Peyer's patch (tissue), 4 donors: ENCODE measurements at places on chromosomes 12 and 14. TPM values are rescaled to one million over a fixed set of nuclear protein-coding genes. Genes with fewer than 3 reads are reported as not detected.
A peak's percentile ranks its signal among the peaks of the same experiment; 100 is the strongest.

CRIP1 gene
- total RNA-seq: 239 TPM

DNA sequence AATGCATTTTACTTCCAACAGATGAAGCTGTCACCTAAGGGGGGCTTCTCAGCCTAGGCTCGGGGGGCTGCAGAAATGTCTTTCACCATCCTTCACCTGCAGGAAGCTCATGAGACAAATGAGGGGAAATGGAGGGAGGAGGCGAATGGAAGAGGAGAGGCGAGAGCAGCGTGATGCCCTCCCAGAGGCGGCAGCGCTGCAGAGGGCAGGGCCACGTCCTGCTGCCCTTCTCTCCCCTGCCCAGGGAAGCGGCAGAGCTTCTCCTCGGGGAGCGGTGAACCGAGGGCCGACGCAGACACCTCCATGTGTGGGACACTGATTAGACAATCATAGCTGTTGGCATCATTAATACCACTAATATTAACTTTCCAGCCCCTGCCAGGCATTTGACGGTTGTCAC lies 78.3 kb downstream of the SERPINA3 start:
- H3K4me3 ChIP-seq: no peak overlapping the region
- no peaks in the 10 kb centered on the region for H3K36me3 ChIP-seq
- no peak overlapping the region for H3K27ac ChIP-seq
- DNase-seq: no peak

DNA sequence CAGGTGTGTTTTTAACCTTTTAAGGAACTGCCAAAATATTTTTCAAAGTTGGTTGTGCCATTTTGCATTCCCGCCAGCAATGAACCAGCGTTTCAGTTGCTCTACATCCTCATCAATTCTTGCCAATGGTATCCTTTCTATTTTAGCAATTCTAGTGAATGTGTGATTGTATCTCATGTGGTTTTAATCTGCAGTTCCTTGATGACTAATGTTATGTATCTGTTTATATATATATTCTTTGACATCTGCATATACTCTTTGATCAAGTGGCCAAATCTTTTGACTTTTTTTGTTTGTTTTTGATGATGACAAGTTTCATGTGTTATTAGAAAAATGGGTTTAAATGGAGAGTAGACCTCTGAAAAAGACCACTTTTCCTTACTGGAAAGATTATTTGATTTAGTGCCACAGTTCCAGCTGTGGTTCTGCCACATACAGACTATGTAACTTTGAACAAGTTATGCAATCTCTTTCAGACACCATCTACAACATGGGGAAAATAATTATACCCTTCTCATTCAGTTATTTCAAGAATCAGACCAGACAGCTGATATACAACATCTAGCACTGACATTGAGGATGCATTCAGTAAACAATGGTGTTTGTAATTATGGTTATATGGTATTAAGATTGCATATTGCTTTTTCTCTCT lies 146.3 kb upstream of the CNOT2 start:
- DNase-seq: no peak
- H3K27ac ChIP-seq: no peak overlapping the region
- no peaks in the 10 kb centered on the region for H3K36me3 ChIP-seq
- no peak overlapping the region for H3K4me3 ChIP-seq

GRCh38 chr12:28555748-28556147 lies 365.5 kb downstream of the CCDC91 start:
- no peak overlapping the region for H3K4me3 ChIP-seq
- H3K27ac ChIP-seq: no peak overlapping the region
- no peaks in the 10 kb centered on the region for H3K4me1 ChIP-seq

DNA sequence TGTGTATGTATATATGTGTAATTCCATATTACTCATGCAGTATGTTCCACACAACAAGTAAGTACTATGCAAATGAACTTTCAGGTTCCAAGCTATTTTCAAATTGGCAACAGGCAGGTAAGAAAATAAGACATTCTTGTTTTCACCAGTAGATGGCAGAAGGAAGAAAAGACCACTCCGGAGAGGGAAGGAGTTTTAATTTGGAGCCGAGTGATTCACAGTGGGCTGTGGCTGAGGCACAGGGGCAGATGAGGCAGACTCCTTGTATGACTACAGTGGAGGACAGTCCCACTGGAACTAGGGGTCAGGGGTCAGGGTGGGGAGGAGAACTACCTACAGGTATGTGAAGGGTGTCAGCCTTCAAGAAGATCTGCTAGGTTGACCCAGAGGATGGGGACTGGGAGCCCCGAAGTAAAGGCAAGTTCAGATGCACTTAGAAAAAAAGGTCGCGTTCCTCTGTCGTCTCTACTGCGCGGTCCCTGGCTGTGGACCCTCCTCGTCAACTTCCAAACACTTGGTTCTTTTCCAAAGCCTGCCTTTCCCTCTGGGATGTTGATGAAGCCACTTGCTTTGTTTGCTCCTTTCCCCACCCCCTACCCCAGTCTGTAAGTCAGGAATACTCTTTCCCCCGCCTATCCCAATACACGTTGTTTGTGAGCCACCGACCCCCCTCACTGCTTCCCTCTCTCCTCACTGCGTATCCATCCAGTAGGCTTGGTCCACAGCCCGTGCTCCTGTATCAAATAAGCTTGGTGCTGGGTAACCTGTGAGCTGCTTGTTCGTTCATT lies 24.1 kb downstream of the DDX47 start:
- H3K27me3 ChIP-seq: no peaks in the 10 kb centered on the region
- peak; percentile 81 for DNase-seq
- no peak overlapping the region for H3K27ac ChIP-seq
- no peak overlapping the region for H3K4me3 ChIP-seq
- peaks cover 8% of the 10 kb centered on the region for H3K4me1 ChIP-seq

GRCh38 chr14:89107626-89108025 lies 283.2 kb downstream of the TTC8 start:
- H3K27me3 ChIP-seq: no peaks in the 10 kb centered on the region
- no peaks in the 10 kb centered on the region for H3K36me3 ChIP-seq
- DNase-seq: no peak
- no peaks in the 10 kb centered on the region for H3K4me1 ChIP-seq
- no peak overlapping the region for H3K4me3 ChIP-seq
- H3K27ac ChIP-seq: no peak overlapping the region

GRCh38 chr14:105061428-105062047 lies 3.7 kb downstream of the GPR132 start:
- DNase-seq: peak; percentile 79
- H3K27me3 ChIP-seq: no peaks in the 10 kb centered on the region
- peak overlapping the region; percentile 95 for H3K27ac ChIP-seq
- H3K36me3 ChIP-seq: no peaks in the 10 kb centered on the region

DNA sequence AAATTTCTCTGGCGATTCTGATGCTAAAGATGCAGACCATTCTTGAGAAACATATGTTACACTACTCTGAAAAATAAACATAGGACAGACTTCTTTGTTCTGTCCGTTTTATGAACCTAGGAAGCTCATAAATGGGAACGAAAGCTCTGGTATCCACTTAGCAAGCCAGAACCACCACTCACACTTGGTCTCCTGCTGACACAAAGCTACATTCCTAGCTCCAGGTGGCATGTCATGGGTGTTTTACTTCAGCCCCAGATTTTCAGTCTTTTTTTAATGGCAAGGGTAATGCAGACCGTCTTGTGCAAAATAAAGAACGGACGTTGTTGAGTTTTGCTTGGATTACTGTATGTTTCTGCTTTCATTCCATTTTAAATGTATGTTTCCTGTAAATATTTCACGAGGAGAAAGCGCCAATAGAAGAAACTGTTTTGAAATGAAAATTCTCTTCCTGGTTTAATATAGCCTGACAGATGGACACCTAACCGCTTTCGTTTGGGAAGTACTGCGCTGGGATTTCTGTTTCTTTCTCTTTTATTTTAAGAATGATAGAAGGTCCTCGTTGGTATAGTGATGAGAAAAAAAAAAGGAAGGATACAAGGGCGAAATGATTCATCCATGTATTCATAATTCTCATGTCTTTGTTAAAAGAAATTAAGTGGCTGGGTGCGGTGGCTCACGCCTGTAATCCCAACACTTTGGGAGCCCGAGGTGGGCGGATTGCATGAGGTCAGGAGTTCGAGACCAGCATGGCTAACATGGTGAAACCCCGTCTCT lies 871 bp upstream of the COQ5 start:
- H3K4me3 ChIP-seq: peak overlapping the region; percentile 89
- no peaks in the 10 kb centered on the region for H3K36me3 ChIP-seq
- peak overlapping the region; percentile 90 for H3K27ac ChIP-seq
- H3K27me3 ChIP-seq: no peaks in the 10 kb centered on the region
- H3K4me1 ChIP-seq: no peaks in the 10 kb centered on the region

- no peaks in the 10 kb centered on the region for H3K27me3 ChIP-seq
- H3K4me1 ChIP-seq: no peaks in the 10 kb centered on the region
- H3K4me3 ChIP-seq: no peak overlapping the region
- no peak overlapping the region for H3K27ac ChIP-seq
- H3K36me3 ChIP-seq: no peaks in the 10 kb centered on the region
Observed at GRCh38 chr14:45811155-45811554, 558.2 kb upstream of the MIS18BP1 start.

DNA sequence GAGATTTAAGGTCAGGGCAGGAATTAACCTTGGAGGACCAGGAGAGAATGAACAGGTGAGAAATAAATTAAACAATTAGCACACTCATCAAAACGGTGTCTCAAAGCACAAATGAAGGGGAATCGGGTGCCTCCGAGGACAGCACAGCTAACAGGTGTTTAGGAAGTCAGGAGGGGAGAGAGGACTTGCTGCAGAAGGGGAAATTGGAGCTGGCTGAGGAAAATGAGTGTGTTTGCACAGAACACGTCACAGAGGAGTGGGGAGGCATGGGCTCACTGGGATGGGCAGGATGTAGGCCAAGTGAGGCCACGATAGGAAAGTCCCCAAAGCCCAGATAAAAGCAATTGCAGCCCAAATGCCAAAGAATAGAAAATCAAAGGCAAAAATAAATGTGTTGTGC lies 121.7 kb downstream of the ZNF664 start:
- no peaks in the 10 kb centered on the region for H3K36me3 ChIP-seq
- H3K27ac ChIP-seq: no peak overlapping the region
- DNase-seq: no peak
- H3K4me1 ChIP-seq: no peaks in the 10 kb centered on the region
- H3K27me3 ChIP-seq: no peaks in the 10 kb centered on the region

SLCO1B1 gene
- total RNA-seq: not detected

- DNase-seq: no peak
- no peaks in the 10 kb centered on the region for H3K27me3 ChIP-seq
- no peak overlapping the region for H3K4me3 ChIP-seq
- peaks cover 25% of the 10 kb centered on the region for H3K4me1 ChIP-seq
Observed at GRCh38 chr12:68403296-68403695, 71.1 kb upstream of the MDM1 start.

- H3K27ac ChIP-seq: no peak overlapping the region
- no peak overlapping the region for H3K4me3 ChIP-seq
- no peaks in the 10 kb centered on the region for H3K36me3 ChIP-seq
- no peaks in the 10 kb centered on the region for H3K27me3 ChIP-seq
Observed at GRCh38 chr14:38363217-38363616, 107.3 kb upstream of the CLEC14A start.

DNA sequence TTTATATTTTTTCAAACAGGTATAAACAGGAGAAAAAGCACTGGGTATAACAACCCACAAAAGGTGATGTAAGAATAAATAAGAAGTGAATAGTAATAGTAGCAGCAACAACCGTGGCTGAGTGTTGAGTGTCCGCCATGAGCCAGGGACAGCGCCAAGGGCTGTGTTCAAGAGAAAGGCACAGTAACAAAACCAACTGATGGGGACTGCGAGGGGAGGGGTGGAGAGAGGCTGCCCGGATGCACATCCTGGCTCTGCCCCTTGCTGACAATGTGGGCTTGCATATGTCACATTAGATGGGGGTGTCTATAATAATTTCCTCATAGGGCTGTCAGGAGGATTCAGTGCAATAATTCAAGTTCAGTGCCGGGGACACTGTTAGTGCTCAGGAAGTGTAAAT lies 912.4 kb downstream of the VRK1 start:
- H3K27ac ChIP-seq: no peak overlapping the region
- peak; percentile 77 for DNase-seq
- H3K36me3 ChIP-seq: no peaks in the 10 kb centered on the region

- H3K36me3 ChIP-seq: no peaks in the 10 kb centered on the region
- H3K4me3 ChIP-seq: no peak overlapping the region
- DNase-seq: peak; percentile 52
- no peak overlapping the region for H3K27ac ChIP-seq
- H3K27me3 ChIP-seq: no peaks in the 10 kb centered on the region
Observed at GRCh38 chr12:119902084-119902509, 25.0 kb upstream of the CIT start.

GRCh38 chr12:27151479-27151878 lies 69.1 kb upstream of the C12orf71 start:
- DNase-seq: no peak
- H3K4me1 ChIP-seq: no peaks in the 10 kb centered on the region
- H3K4me3 ChIP-seq: no peak overlapping the region
- H3K27me3 ChIP-seq: no peaks in the 10 kb centered on the region
- H3K36me3 ChIP-seq: no peaks in the 10 kb centered on the region

LYZ gene
- 83.4 TPM for total RNA-seq

DNA sequence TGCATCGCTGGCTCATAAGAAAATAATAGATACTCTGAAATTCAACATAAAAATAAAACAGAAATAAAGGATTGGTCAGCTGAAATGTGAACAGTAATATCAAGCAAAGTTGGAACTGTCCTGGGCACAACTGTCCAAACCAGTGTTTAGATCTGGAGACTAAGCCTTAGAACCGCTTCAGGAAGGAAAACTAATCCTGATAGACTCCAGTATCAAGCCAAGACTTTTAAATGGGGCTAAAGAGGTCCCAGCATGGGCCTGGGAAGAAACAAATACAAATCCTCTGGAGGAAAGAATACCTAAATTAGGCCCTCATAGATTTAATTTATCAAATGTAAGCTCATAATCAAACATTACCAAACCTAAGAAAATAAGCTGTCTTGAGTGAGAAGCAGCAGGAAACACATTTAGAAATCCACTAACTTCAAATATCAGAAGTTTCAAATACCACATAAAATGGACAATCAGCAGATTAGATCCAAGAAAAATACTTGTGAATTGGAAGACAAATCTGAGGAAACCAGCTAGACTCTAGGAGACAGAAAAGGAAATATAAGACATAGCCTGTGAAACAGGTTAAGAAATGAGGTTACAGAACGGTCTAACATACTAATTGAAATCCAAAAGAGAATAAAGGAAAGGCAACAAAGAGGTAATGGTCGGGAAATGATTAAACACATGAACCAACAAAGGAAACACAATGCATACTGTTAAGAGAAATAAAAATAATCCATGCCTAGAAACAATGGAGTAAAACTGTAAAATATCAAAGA lies 27.6 kb downstream of the SCAF11 start:
- peaks cover 7% of the 10 kb centered on the region for H3K4me1 ChIP-seq
- no peak overlapping the region for H3K4me3 ChIP-seq
- DNase-seq: no peak
- peaks cover 17% of the 10 kb centered on the region for H3K36me3 ChIP-seq
